ENCODE measurements at places on chromosomes 7 and 10.

- no peak for DNase-seq
Observed at GRCh38 chr7:22061775-22062174, 116.1 kb upstream of the CDCA7L start.

- DNase-seq = peak; percentile 41
Observed at GRCh38 chr7:8511855-8512254, 78.4 kb downstream of the NXPH1 start.

DNA sequence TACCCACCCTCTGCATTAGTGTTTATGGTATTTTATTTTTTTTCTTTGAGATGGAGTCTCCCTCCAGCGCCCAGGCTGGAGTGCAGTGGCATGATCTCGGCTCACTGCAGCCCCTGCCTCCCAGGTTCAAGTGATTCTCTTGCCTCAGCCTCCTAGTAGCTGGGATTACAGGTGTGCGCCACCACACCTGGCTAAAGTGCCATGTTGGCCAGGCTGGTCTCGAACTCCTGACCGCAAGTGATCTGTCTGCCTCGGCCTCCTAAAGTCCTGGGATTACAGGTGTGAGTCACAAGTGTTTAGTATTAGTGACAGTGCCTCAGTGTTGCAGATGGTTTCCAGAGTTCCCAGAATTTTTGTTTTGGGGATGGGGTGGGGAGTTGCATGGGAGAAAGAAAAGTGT lies 120.3 kb downstream of the NPY start:
- no peak for DNase-seq

GRCh38 chr7:65974876-65975275 lies 7.1 kb downstream of the GUSB start:
- DNase-seq = no peak

DNA sequence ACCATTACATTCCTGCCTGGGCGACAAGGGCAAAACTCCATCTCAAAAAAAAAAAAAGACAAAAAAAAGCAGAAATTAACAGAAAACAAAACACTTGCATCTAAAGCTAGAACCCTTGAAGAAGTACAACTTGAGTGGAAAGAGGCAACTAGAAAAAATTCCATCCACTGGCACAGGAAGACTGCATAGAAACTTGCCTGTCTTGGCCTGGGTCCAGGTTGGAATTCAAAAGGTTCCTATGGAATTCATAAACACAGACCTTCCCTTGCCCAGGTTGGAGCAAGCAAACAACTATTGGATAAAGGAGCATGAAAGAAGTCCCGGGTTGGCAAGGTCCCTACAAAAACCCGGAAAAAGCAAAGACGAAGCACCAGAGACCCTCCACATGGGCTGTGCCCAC lies 69.8 kb downstream of the CCDC71L start:
- DNase-seq = no peak

DNA sequence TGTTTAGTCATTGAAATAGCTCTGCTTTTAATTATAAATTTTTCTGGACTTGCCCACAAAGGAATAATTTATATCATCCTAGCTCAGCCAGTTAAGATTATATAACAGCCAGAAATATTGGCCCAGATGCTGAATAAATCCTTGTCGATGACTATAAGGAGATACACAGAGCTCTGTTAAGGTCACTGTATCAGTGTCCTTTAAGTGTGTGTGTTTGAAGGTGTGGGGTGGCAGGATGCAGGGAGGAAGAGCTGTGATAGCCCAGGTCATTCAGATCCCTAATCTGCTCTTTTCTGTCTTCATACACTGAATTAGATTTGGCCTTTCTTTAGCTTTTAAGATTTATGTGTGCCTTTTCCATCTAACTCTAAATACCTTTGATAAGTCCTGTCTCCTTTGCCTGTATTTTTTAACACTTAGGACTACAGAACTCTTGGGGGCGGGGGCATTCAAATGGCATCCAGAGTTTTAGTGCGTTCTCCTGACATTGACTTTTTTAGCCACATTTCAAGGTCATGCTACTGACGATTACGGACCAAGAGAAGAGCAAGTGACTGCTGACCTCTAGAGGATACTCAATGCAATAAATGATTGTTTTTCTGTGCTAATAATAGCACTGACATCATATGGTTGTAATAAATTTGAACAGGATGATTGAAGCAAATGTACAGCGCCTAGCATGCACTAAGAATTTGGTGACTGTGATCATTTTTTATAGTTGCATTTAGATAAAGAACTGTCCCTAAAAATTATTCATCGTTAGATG lies 172.3 kb downstream of the CACNB2 start:
- peak; percentile 64 for DNase-seq

DNA sequence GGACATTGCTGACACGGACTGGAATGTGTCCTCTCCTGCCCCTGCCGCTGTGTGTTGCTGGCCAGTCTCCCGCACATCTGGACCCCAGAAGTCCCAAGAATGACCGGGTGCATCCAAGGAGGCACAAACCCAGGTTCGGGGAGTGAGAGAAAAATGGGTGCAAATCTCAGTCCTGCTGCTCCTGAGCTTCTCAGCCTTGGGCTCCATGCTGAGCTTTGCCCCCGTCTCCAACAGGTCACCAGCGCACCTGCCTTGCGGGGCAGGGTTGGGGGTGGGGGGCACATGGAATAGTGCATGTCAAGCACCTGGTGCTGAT lies 6.0 kb upstream of the NANOS1 start:
- DNase-seq = no peak

DNA sequence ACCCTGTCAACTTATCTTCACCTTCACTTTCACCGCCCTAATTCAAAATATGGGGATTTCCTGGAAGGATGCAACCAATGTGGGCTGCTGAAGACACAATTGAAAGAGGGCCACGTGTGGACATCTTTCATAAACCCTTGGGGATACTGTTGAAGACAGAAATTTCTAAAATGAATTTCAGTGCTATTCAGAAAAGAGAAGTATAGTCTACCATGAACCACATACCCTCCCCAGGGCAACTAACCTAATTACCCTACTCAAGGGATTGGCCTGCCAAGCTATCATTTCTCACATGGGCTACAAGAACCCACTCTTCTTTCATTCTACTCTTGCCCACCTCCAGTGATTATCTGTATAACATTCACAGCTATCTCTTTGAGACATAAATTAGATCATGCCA lies 226.0 kb downstream of the PHTF2 start:
- no peak for DNase-seq

DNA sequence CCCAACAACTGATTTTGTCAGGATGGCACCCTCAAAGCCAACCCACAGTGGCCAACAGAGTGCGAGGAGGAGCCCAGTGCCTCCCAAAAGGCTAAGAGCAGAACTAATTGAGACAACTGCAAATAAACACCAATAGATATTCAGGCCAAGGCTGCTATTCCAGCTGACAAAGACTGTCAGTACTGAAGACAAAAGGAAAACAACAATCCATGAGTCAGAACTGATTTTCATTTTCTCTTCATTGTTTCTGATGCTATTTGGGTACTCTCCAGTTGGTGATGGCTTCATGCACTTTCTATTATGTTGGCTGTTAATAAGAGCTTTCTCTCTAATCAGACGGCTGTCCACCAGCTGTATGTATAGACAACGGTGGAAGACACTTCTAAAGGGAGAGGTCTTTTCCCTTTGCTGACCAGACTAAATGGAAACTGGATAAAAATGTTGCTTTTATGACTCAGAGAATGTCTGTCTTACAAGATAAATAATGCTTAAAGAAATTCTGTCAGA lies 515.9 kb downstream of the PARD3 start:
- no peak for DNase-seq

- no peak for DNase-seq
Observed at GRCh38 chr7:38863601-38864291, 45.2 kb downstream of the VPS41 start.

GRCh38 chr10:58856508-58857240 lies 319.8 kb upstream of the PHYHIPL start:
- no peak for DNase-seq

GRCh38 chr7:142798451-142799436 lies 28.0 kb downstream of the PRSS2 start:
- DNase-seq = no peak

- DNase-seq = peak; percentile 10
Observed at GRCh38 chr10:47372726-47373125, 11.4 kb downstream of the ZNF488 start.

- no peak for DNase-seq
Observed at GRCh38 chr10:80540618-80540980, 2.9 kb downstream of the SH2D4B start.

DNA sequence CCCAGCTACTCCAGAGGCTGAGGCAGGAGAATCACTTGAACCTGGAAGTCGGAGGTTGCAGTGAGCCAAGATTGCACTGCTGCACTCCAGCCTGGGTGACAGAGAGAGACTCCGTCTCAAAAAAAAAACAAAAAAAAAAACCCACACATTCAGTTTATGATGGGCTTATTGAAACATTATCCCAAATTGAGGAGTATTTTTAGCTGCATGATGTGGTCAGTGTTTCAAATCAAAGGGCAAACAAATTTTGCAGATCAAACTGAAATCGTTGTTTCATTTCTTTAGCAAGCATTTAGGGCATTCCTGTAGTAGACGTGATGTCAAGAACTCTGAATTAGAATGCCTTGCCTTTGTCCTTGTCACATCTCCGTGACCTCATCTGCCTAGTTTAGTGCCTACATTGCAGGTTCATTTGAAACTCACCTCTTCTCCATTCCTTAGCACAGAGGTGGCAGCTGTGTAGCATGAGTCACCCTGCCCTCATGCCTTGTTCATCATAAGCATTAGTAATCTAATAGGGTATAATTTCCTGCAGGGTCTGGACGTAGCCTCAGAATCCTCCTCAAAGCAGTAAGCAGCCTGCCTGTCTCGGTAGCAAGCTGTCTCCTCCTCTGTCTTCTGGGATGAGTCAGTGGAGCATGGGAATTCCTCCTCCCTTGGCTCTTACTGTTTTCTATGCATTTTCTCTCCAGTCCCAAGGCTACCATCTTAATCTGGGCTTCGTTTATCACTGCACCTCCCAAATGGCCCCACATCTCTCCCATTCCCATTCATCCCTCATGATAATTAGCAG lies 73.8 kb downstream of the CUL1 start:
- DNase-seq = no peak

DNA sequence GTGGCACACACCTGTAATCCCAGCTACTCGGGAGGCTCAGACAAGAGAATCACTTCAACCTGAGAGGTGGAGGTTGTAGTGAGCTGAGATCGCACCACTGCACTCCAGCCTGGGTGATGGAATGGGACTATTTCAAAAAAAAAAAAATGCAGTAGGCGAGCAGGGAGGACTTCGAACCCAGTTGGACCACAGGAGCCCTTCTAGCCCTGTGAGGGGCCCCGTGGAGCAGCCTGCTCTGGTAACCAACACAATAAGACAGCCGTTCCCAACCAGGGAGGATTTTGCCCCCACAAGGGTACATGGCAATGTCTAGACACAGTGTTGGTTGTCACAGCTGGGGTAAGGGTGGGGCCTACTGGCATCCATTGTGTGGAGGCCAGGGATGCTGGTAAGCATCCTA lies 63.9 kb upstream of the BTBD16 start:
- no peak for DNase-seq

- no peak for DNase-seq
Observed at GRCh38 chr7:70893971-70894715, 237.8 kb upstream of the GALNT17 start.

DNA sequence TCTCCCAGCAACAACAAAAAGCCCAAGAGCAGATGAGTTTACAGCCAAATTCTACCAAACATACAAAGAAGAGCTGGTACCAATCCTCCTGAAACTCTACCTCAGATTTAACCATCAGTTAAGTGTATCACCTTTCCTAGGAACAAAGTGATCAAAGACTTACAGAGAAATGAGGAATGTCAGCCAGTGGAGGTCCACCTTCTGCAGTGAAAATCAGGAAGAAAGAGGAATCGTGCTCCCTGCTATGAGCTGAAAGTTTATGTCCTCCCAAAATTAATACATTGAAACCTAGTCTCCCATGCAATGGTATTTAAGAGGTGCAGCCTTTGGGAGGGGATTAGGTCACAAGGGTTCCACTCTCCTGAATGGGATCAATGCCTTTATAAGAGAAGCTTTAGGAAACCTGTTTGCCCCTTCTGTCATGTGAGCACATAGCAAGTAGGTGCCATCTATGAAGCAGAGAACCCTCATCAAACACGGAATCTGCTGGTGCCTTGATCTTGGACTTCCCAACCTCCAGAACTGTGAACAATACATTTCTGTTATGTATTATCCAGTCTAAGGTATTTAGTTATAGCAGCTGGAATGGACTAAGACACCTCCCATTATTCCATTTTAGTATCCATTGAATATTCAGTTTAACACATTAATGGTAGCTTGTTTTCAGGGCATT lies 139.0 kb upstream of the FZD8 start:
- no peak for DNase-seq

DNA sequence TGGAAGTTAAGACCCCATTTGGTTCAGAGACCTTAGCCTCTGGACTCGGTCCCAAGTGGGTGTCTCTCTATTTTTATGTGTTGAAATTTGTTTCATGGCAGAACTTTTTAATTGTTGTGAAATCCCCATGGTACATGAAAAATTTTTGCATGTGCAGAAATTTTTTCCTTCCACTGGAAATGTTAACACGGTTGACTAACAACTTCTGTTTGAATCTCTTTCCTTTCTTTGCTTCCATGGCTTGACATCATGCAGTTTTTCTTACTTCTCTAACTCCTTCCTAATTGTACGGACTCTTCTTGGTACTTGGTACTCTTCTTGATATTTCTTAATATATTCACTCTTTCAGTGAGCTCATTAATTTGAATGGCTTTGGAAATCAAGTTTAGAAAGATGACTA lies 18.3 kb downstream of the MDFIC start:
- no peak for DNase-seq

DNA sequence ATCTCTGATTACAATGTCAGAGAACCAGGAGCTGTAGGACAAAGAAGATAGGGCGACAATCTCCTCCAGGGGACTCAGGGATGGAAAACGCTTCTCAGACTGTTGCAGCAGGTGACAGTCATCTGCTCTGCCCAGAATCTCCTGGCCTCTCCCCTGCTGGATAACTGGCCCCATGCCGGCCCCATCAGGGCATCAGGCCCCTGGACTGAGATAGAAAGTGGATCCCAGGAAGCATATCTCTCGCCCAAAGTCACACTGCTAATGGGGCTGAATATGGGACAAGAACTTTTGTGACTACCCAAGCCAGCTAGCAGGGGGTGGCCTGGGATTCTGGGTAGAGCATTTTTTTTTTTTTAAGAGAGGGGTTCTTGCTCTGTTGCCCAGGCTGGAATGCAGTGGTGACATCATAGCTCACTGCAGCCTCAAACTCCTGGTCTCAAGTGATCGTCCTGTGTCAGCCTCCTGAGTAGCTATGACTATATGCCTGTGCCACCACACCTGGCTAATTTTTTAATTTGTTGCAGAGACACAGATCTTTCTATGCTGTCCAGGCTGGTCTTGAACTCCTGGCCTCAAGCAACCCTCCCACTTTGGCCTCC lies 20.5 kb upstream of the MLXIPL start:
- no peak for DNase-seq

DNA sequence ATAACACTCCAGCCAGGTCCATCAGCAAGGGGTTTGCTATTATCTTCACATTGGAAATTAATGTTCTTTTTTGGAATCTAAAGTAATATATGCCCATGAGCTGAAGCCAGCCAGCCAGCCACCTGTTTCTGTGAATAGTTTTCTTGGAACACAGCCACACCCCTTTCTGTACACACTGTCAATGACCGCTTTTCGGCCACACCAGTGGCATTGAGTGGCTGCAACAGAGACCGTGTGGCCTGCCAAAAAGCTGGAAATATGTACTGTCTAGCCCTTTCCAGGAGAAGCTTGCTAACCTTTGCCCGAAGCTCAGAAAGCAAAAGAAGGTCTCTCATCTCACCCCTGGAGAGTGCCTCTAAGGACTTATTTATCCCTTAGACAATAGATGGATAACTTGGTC lies 98.5 kb upstream of the NPS start:
- no peak for DNase-seq
